Body of pancreas (tissue), 4 donors: ENCODE measurements at places on chromosomes 1 and 21.
A peak's percentile ranks its signal among the peaks of the same experiment; 100 is the strongest.

GRCh38 chr1:27575840-27576331 is 28.1 kb downstream of the AHDC1 start:
- peak; percentile 89 for DNase-seq
- H3K27me3 ChIP-seq, result no peaks in the 10 kb centered on the region
- no peaks in the 10 kb centered on the region for H3K36me3 ChIP-seq
- H3K4me3 ChIP-seq, result no peak overlapping the region
- peak overlapping the region; percentile 96 for H3K27ac ChIP-seq
- H3K4me1 ChIP-seq, result peaks cover 59% of the 10 kb centered on the region

DNA sequence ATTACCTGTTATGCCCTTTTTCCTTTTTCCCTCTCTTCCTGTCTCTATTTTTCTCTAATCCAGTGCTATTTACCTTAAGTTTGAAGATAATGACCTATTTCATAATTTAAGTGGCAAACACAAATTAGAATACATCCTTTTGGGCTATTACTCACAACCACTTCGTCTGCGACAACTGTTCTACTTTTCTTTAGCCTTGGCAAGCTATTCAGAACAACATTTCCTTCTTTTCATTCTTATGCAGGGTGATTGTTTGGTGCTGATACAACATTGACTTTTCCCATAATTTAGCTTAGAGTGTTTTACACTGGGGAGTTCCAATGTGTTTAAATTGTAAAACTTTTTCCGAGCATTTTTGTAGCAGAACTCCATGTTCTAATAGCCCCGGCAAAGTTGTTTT is 86.6 kb upstream of the S1PR1 start:
- H3K4me3 ChIP-seq, result no peak overlapping the region
- no peaks in the 10 kb centered on the region for H3K36me3 ChIP-seq
- H3K27me3 ChIP-seq, result no peaks in the 10 kb centered on the region
- no peak for DNase-seq
- no peaks in the 10 kb centered on the region for H3K4me1 ChIP-seq

GRCh38 chr1:227234998-227235405 is 83.3 kb downstream of the CDC42BPA start:
- no peaks in the 10 kb centered on the region for H3K4me1 ChIP-seq

DNA sequence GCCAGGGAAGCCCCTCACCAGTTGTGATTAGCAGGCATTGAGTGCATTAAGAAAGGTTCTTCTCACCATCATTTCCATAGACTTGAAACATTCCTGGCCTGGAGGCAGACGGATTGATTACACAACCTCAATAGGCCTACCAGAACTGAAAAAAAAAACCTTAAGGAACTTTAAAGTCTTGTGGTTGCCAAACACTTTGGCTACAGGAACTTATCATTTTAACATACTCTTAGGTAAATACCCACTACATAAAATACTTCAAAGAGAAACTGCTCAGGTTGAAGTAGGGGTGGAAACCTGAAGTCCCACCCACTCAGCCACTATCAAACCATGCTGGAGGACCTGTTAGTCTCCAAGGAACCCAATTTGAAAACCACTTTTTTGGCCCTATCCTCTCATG is 22.4 kb upstream of the HMGB4 start:
- H3K4me3 ChIP-seq, result no peak overlapping the region
- H3K36me3 ChIP-seq, result no peaks in the 10 kb centered on the region
- H3K27ac ChIP-seq, result no peak overlapping the region
- no peaks in the 10 kb centered on the region for H3K4me1 ChIP-seq

- H3K4me1 ChIP-seq, result no peaks in the 10 kb centered on the region
- DNase-seq, result no peak
- H3K27ac ChIP-seq, result no peak overlapping the region
- no peaks in the 10 kb centered on the region for H3K36me3 ChIP-seq
- H3K4me3 ChIP-seq, result no peak overlapping the region
Observed at GRCh38 chr1:147762233-147763024, 2.0 kb upstream of the GJA5 start.

DNA sequence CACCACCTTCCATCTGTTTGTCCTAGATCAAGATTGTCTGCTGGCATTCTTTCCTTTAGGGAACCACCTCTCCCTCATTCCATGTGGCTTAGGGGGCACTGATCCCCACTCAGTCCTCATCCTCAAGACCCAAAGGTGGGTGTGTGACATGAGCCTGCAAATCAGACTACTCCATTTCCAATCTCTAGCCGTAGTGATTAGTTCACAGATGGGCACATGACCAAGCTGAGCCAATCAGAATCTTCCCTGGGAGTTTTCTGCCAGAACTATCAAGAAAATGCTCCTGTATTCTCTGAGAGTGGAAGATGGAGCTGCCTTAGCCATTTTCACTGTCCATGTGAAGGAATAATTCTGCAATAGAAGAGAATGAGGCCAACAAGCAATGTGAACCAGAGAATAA is 19.3 kb upstream of the PTPRF start:
- no peaks in the 10 kb centered on the region for H3K27me3 ChIP-seq
- no peaks in the 10 kb centered on the region for H3K4me1 ChIP-seq
- no peaks in the 10 kb centered on the region for H3K36me3 ChIP-seq
- H3K27ac ChIP-seq, result no peak overlapping the region
- H3K4me3 ChIP-seq, result no peak overlapping the region
- DNase-seq, result no peak

DNA sequence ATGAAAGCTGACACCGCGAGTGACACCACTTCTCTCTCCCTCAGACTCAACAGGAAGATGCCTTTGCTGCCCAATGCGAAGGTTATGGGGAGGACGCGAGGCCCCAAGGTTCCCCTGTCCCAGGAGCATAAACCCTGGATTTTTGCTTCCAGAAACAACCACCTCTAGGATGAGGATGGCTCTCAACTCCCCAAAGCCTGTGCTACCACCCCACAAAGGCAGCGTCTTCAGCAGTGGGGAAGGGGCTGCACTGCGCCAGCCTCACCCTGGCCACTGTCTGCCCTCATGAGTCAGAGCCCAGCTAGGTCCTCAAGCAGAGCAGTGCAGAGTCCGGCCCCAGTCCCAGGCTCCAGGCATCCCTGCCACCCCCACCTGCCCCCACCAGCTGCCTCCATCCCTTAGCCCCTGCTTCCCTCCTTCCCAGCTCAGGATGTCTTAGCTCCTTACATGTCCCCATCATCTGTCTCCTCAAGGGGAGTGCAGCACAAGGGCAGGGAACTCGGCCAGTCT is 6.9 kb upstream of the SRARP start:
- H3K4me3 ChIP-seq, result no peak overlapping the region
- no peaks in the 10 kb centered on the region for H3K36me3 ChIP-seq
- no peak for DNase-seq
- no peaks in the 10 kb centered on the region for H3K4me1 ChIP-seq
- H3K27me3 ChIP-seq, result no peaks in the 10 kb centered on the region
- H3K27ac ChIP-seq, result no peak overlapping the region

DNA sequence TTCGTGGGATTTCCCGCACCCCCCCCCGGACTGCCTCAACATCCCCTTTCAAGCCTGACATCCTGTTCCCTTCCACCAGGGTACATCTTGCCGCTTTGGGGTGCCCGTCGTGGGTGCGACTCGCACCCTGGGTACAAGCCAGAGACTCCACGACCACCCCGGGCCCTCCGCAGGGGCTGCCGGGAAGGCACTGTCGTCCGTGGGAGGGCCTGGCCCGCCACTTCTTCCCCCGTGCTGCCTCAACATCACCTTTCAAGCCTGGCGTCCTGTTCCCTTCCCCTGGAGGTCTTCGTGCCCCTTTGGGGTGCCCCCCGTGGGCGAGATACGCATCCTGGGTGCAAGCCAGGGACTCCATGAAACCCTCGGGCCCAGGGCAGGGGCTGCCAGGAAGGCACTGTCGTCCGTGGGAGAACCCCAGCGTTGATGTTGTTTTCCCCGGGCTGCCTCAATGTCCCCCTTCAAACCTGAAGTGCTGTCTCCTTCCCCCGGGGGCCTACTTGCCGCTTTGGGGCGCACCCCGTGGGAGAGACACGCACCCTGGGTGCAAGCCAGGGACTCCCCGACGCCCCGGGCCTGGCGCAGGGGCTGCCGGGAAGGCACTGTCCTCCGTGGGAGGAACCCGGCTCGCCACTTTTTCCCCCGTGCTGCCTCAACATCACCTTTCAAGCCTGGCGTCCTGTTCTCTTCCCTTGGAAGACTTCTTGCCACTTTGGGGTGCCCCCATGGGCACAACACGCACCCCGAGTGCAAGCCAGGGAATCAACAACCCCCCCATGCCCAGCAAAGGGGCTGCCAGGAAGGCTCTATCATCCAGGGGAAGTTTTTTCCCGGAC is 138.6 kb downstream of the LIPI start:
- no peak overlapping the region for H3K4me3 ChIP-seq
- H3K4me1 ChIP-seq, result no peaks in the 10 kb centered on the region
- no peaks in the 10 kb centered on the region for H3K27me3 ChIP-seq
- H3K36me3 ChIP-seq, result no peaks in the 10 kb centered on the region

GRCh38 chr1:42282024-42282579 is 52.9 kb downstream of the FOXJ3 start:
- H3K4me3 ChIP-seq, result no peak overlapping the region
- H3K4me1 ChIP-seq, result peaks cover 27% of the 10 kb centered on the region
- DNase-seq, result no peak
- no peak overlapping the region for H3K27ac ChIP-seq

- no peak overlapping the region for H3K4me3 ChIP-seq
- H3K36me3 ChIP-seq, result no peaks in the 10 kb centered on the region
- no peak overlapping the region for H3K27ac ChIP-seq
- H3K4me1 ChIP-seq, result peaks cover 9% of the 10 kb centered on the region
- H3K27me3 ChIP-seq, result no peaks in the 10 kb centered on the region
Observed at GRCh38 chr21:25362375-25363267, 244.7 kb downstream of the MRPL39 start.

DNA sequence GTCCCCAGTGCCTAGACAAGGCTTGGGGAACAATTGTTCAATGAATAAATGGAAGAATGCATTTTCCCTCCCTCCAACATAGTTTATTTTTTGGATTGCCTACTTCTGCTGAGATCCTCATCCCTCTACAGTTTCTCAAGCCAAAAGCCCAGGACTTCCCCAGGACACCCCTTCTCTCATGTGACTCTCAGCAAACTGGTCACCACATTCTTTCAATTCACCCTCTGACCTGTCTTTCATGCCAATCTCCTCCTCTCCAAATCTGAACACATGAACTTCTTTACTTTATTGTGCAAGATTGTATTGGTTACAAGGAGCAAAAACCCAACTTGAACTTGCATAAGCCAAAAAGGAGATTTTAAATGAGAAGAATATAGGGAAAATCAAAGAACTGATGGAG is 103.2 kb upstream of the JUN start:
- no peak overlapping the region for H3K27ac ChIP-seq
- no peak for DNase-seq
- H3K4me3 ChIP-seq, result no peak overlapping the region

GRCh38 chr1:16956775-16957174 is 23.6 kb downstream of the MFAP2 start:
- no peak overlapping the region for H3K27ac ChIP-seq
- H3K4me1 ChIP-seq, result peaks cover 21% of the 10 kb centered on the region
- H3K36me3 ChIP-seq, result peaks cover 2% of the 10 kb centered on the region
- no peak overlapping the region for H3K4me3 ChIP-seq
- DNase-seq, result no peak

DNA sequence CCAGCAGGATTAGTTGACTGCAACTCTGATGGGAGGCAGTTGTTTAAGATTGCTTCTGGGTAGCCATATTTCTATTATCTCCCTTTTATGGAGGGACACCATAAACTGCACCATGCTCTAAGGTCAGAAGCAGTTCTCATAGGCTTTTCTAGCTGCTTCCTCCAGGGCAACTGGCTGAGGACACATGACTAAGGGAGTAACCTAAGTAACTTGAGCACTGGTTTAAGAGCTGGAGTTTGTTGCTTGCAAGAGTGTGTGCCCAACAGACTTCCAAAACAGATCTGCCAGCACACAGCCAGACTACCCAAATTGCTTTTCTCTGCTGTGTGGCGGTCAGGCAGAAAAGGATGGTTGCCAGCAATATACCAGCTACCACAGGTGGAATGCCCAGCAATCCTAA is 111.2 kb upstream of the LHX8 start:
- no peak for DNase-seq
- H3K27me3 ChIP-seq, result no peaks in the 10 kb centered on the region
- no peak overlapping the region for H3K27ac ChIP-seq
- no peaks in the 10 kb centered on the region for H3K36me3 ChIP-seq

DNA sequence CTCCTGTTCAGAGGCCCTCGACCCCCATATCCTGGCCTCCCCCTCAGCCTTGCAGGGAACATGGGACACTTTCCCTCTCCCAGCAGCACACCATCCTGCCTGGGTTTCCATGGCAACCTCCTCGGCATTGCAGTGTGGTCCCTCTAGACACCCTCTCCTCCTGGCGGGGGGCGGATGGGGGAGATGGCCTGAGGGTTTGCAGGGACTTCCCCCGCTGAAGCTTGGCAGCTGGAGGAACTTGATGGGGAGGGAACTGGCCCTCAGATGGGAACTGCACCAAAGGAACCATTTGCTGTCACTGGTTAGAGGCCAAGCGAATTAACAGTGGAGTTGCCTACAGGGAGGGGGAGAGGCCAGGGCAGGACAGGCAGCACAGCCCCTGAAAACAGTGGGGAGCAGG is 28.7 kb downstream of the RIMS3 start:
- no peaks in the 10 kb centered on the region for H3K4me1 ChIP-seq
- no peak overlapping the region for H3K27ac ChIP-seq
- H3K27me3 ChIP-seq, result no peaks in the 10 kb centered on the region
